Gastroesophageal sphincter (tissue), 4 donors: ENCODE measurements at places on chromosomes 2 and 18. TPM values are rescaled to one million over a fixed set of nuclear protein-coding genes. Genes with fewer than 3 reads are reported as not detected.
A peak's percentile ranks its signal among the peaks of the same experiment; 100 is the strongest.

The AOX1 gene
- 36.7 TPM for total RNA-seq

The MAPK4 gene
- 13.7 TPM for total RNA-seq

DNA sequence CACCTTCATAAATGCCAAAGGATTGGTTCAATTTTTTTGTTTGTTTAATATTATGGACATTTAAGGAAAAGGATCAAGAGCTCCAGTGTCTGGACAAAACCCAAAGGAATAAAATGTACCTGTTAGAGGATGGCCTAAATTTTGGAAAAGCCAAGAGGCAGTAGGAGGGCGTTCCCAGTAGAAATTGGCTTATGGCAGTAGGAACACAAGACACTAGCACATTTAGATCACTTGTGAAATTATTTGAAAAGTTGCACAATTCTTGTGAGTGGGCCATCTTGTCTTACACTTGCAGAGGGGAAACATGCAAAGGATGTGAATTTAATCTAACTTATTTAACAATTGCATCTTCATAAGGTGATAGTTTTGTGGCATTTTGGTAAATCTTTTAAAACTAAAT lies 3.2 kb downstream of the BZW1 start:
- peak; percentile 35 for ATAC-seq
- no peak overlapping the region for H3K4me3 ChIP-seq
- no peaks in the 10 kb centered on the region for H3K27me3 ChIP-seq
- peak overlapping the region; percentile 96 for H3K27ac ChIP-seq

- no peak overlapping the region for H3K4me3 ChIP-seq
- no peaks in the 10 kb centered on the region for H3K27me3 ChIP-seq
- no peak for ATAC-seq
- H3K4me1 ChIP-seq = no peaks in the 10 kb centered on the region
- no peaks in the 10 kb centered on the region for H3K36me3 ChIP-seq
These were observed 56.5 kb downstream of the KCNE4 start for GRCh38 chr2:223108351-223109050.

- H3K36me3 ChIP-seq = no peaks in the 10 kb centered on the region
- H3K27ac ChIP-seq = no peak overlapping the region
- H3K4me3 ChIP-seq = no peak overlapping the region
- H3K4me1 ChIP-seq = peaks cover 25% of the 10 kb centered on the region
These were observed 183.4 kb downstream of the PRKCE start for GRCh38 chr2:45834858-45835257.

- H3K4me1 ChIP-seq = no peaks in the 10 kb centered on the region
- no peak overlapping the region for H3K27ac ChIP-seq
- H3K36me3 ChIP-seq = no peaks in the 10 kb centered on the region
- no peak for ATAC-seq
- no peaks in the 10 kb centered on the region for H3K27me3 ChIP-seq
These were observed 248.8 kb downstream of the HNMT start for GRCh38 chr2:138213084-138213483.
